ENCODE measurements at places on chromosomes 2 and 18. TPM values are rescaled to one million over a fixed set of nuclear protein-coding genes. Genes with fewer than 3 reads are reported as not detected.

Gene NT5C1B
- total RNA-seq, result not detected

Gene HOXD11
- total RNA-seq, result not detected

Gene SLC4A5
- not detected for total RNA-seq

Gene EVA1A
- total RNA-seq, result 55.9 TPM

GRCh38 chr18:23259701-23260681 lies 124.7 kb downstream of the CABLES1 start:
- peak overlapping the region; percentile 54 for H3K27ac ChIP-seq
- peak overlapping the region; percentile 43 for H3K4me3 ChIP-seq

DNA sequence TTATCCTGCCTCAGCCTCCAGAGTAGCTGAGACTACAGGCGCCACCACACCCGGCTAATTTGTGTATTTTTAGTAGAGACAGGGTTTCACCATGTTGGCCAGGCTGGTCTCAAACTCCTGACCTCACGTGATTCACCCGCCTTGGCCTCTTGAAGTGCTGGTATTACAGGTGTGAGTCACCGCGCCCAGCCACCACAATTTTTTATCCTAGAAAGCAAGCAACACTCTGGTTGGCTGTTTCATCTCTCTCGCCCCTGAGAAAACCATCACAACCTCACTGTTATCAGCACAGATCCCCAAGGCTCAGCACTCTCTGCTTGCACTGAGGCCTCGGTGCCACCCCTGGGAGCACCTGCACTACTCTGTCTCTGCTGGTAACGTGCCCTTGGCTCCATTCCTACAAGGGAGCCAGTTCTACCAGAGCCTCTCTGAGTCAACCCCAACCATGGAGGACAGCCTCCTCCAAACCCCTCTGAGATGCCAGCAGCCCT lies 134.8 kb upstream of the AGAP1 start:
- H3K27me3 ChIP-seq, result peaks cover 71% of the 10 kb centered on the region
- no peaks in the 10 kb centered on the region for H3K36me3 ChIP-seq
- no peak overlapping the region for H3K27ac ChIP-seq

GRCh38 chr2:195658541-195658890 lies 1.5 kb downstream of the SLC39A10 start:
- DNase-seq, result peak; percentile 81
- H3K27me3 ChIP-seq, result no peaks in the 10 kb centered on the region
- peak overlapping the region; percentile 84 for H3K4me3 ChIP-seq
- peaks cover 32% of the 10 kb centered on the region for H3K4me1 ChIP-seq
- peak overlapping the region; percentile 82 for H3K27ac ChIP-seq

- no peak for DNase-seq
- H3K27ac ChIP-seq, result no peak overlapping the region
- no peaks in the 10 kb centered on the region for H3K27me3 ChIP-seq
These were observed 39.7 kb downstream of the DYNC1I2 start for GRCh38 chr2:171726847-171727450.

GRCh38 chr18:63192885-63193349 lies 126.7 kb downstream of the BCL2 start:
- no peak overlapping the region for H3K27ac ChIP-seq
- H3K27me3 ChIP-seq, result no peaks in the 10 kb centered on the region
- no peaks in the 10 kb centered on the region for H3K4me1 ChIP-seq
- no peak for DNase-seq
- no peak overlapping the region for H3K4me3 ChIP-seq

DNA sequence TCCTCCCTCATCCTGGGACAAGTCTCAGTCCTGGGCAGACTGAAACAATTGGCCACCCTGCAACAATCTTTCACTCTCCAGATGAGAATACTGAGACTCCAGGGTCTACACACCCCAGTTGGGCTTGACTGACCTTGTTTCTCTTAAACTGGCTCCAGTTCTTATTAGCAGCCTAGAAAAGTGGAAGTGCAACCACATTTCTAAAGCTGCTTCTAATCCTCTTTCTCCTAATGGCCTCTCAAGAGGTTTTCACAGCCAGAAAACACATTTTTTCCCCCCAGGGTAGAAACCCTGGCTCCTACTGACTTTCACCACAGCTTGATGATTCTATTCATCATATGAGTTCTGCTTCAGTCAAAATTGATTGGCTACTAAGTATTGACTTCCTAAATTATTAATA lies 45.8 kb downstream of the SLC4A5 start:
- peaks cover 16% of the 10 kb centered on the region for H3K4me1 ChIP-seq
- DNase-seq, result no peak
- no peak overlapping the region for H3K27ac ChIP-seq
- no peak overlapping the region for H3K4me3 ChIP-seq
- H3K36me3 ChIP-seq, result no peaks in the 10 kb centered on the region

DNA sequence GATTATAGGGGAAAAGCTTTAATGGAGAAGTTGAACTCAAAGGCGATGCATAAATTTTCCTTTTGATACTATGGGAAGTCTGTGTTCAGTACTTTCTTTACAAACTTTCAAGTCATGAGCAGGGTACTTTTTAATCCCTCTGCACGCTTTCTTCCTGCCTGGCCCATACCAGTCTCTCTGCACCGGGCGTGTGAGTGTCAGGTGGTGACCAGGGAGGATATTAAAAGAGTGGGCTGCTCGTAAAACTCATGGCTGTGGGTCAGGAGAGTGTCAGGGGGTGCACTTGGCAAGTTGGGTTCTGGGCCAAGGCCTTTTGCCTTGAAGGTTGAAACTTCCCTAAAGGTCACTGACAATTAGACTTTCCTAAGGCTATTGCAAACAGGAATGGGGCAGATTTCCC lies 367.8 kb downstream of the GPD2 start:
- no peak overlapping the region for H3K4me3 ChIP-seq
- no peaks in the 10 kb centered on the region for H3K36me3 ChIP-seq
- H3K4me1 ChIP-seq, result no peaks in the 10 kb centered on the region
- no peak for DNase-seq
- no peaks in the 10 kb centered on the region for H3K27me3 ChIP-seq

- DNase-seq, result no peak
- no peaks in the 10 kb centered on the region for H3K36me3 ChIP-seq
- no peaks in the 10 kb centered on the region for H3K27me3 ChIP-seq
- no peaks in the 10 kb centered on the region for H3K4me1 ChIP-seq
These were observed at the start of gene MYO3B for GRCh38 chr2:170177950-170178781. MYO3B (plus strand) TSS chr2:170178147; CDS start chr2:170178288, 141 bp downstream.

DNA sequence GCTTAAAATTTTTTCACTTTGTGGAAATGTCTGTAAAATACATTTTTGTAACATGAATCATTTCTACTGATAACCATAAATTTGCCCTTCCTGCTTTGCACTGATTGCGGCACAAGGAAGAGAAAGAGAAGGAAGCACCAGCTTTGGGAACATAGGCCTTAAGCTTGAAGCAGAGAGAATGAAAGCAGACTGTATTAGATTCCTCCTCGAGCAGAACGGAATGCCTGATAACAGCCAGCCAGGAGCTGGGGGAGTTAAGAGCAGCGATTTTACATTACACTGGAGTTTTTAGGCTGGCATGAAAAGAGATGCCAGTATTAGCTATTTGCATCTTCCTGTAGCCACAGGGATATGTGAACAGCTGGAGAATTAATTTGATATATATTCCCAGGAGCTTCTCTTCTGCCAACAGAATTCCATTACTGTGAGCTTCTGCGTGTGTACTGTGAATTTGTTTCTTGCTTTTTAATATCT lies 33.5 kb downstream of the CRIM1 start:
- DNase-seq, result no peak
- peaks cover 17% of the 10 kb centered on the region for H3K36me3 ChIP-seq
- no peaks in the 10 kb centered on the region for H3K27me3 ChIP-seq
- no peak overlapping the region for H3K4me3 ChIP-seq

- H3K27me3 ChIP-seq, result peaks cover 2% of the 10 kb centered on the region
- H3K36me3 ChIP-seq, result no peaks in the 10 kb centered on the region
- H3K4me1 ChIP-seq, result no peaks in the 10 kb centered on the region
- no peak overlapping the region for H3K27ac ChIP-seq
- no peak overlapping the region for H3K4me3 ChIP-seq
These were observed 25.3 kb downstream of the MARCO start for GRCh38 chr2:118967124-118967880.

DNA sequence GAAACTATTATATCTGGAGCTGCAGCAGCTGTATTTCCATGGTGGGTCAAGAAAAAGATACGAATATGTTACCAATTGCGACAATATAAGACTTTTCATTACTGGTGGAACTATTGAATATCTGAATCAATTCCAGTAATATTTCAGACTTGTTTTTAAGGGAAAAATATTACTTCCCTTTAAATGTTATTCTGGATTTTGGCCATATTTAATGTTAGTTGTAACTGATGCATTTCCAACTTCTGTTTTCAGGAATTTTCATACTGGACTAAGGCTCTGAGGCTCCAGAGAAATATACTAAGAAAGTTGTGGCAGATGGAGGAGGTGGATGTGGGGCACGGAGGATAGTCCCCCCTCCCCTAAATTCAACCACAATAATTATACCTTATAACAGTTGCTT lies 555.2 kb upstream of the SETBP1 start:
- DNase-seq, result no peak
- H3K4me3 ChIP-seq, result no peak overlapping the region
- H3K4me1 ChIP-seq, result no peaks in the 10 kb centered on the region
- H3K36me3 ChIP-seq, result no peaks in the 10 kb centered on the region

DNA sequence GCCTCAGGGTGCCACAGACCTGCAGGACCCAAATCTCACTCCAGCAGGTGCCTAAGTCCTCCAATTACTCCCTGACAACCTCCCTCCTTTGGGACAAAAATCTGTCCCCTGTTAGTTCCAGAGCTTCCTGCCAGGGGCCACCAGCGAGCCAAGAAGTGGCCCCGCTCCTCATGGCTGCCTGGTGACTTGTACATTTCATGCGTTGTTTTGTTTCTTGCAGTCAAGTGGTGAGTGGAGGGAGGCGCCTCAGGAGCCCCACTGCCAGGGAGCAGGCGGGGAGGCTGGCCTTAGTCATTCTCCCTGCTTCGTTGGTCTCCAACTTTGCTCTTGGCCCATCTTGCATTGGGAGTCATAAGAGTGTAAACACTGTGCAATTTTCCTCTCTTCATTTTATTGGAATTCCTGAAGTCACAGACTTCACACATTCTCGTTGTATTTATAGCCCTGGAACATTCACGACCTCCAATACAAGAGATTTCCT lies 81.3 kb downstream of the KCNF1 start:
- H3K27ac ChIP-seq, result no peak overlapping the region
- DNase-seq, result no peak
- H3K4me1 ChIP-seq, result no peaks in the 10 kb centered on the region
- peaks cover 52% of the 10 kb centered on the region for H3K27me3 ChIP-seq
- no peak overlapping the region for H3K4me3 ChIP-seq
- no peaks in the 10 kb centered on the region for H3K36me3 ChIP-seq

GRCh38 chr2:177758591-177759371 lies 313.8 kb downstream of the PDE11A start:
- H3K27me3 ChIP-seq, result no peaks in the 10 kb centered on the region
- no peak overlapping the region for H3K27ac ChIP-seq
- H3K4me3 ChIP-seq, result no peak overlapping the region
- peaks cover 5% of the 10 kb centered on the region for H3K4me1 ChIP-seq
- peak; percentile 16 for DNase-seq

GRCh38 chr18:48408727-48409590 lies at the start of gene ZBTB7C:
ZBTB7C (minus strand) TSS chr18:48409383.
- peak within 1 kb of the TSS; percentile 74 for H3K4me3 ChIP-seq
- DNase-seq, result no peak
- H3K4me1 ChIP-seq, result peaks cover 6% of the 10 kb centered on the region
- H3K27me3 ChIP-seq, result peaks cover 16% of the 10 kb centered on the region

- no peaks in the 10 kb centered on the region for H3K4me1 ChIP-seq
- no peak overlapping the region for H3K27ac ChIP-seq
- DNase-seq, result no peak
- H3K36me3 ChIP-seq, result no peaks in the 10 kb centered on the region
These were observed 661.1 kb downstream of the BCL11A start for GRCh38 chr2:59892398-59892797.

DNA sequence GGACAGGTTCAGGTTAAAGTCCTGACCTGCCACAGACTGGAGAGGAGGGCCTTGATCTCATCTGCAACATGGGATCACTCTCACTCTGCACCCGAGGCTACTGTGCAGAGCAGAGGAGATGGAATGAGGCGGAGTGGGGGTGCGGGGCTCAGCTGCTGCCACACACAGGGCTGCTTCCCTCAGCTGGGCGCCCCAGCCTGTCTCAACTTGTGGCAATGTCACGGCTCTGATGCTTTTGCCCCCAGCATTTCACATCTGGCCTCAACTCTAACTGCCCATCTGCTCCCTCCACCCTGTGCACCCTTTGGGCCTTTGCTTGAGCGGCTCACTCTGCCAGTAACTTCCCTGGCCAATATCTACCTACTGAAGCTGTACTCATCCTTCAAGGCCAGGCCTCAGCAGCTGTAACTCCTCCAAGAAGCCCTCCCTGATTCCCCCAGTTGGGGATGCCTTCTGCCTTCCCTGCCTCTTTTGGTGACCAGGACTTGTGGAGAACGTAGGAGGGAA lies 70.3 kb downstream of the POLR1A start:
- no peaks in the 10 kb centered on the region for H3K4me1 ChIP-seq
- H3K27ac ChIP-seq, result no peak overlapping the region
- DNase-seq, result no peak
- H3K27me3 ChIP-seq, result no peaks in the 10 kb centered on the region

DNA sequence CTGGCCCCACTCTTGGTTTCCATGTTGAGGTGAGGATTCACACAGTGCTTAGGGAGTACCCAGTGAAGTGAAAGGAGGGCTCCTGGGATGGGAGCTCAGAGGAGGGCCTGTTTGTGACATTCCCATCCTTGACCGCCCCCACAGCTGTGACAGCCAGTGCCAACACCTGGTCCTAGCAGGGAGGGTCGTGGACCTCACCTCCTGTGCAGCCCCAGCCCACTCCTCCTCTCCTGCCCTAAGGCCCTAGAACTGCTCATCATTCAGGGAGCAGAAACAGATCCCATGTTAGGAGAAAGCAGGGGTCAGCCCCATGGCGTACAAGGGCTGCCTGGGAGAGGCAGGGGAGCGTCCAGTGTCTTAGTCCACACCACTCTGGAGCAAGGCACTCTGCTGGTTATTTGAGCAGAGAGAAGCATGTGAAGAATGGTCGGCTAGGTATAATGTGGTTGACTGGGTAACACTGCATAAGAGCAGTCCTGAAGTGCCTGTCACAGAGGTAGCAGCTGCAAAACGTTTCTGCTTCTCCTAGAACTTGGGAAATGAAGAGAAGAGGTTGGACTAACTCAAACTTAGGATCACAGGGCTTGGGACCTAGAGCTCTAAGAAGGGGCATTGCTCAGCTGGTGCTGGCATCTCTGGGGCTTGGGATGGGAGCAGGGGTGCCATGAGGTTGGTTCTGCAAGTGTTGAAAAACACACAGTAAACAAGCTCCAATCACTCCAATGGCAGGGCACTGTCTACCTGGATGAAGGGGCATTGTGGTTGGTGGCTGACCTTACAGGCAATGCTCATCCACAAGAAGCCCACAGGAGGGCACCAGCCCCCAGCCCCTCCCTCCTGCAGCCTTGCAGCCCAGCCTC lies 55.6 kb downstream of the FAM168B start:
- no peak for DNase-seq
- H3K27me3 ChIP-seq, result peaks cover 15% of the 10 kb centered on the region
- no peaks in the 10 kb centered on the region for H3K36me3 ChIP-seq
- 0 out of 2 replicates have a peak, but pooled peaks cover 5% of the 10 kb centered on the region for H3K4me1 ChIP-seq
- H3K4me3 ChIP-seq, result no peak overlapping the region

- H3K27me3 ChIP-seq, result no peaks in the 10 kb centered on the region
- no peak for DNase-seq
- no peaks in the 10 kb centered on the region for H3K4me1 ChIP-seq
- no peaks in the 10 kb centered on the region for H3K36me3 ChIP-seq
- H3K27ac ChIP-seq, result no peak overlapping the region
These were observed 237.6 kb upstream of the FOSL2 start for GRCh38 chr2:28155086-28155485.

All from HepG2 (cell line).